ENCODE measurements at places on chromosomes 1 and 21.
A peak's percentile ranks its signal among the peaks of the same experiment; 100 is the strongest.

- DNase-seq: no peak
These were observed 22.0 kb downstream of the SLC37A1 start for GRCh38 chr21:42535602-42536171.

DNA sequence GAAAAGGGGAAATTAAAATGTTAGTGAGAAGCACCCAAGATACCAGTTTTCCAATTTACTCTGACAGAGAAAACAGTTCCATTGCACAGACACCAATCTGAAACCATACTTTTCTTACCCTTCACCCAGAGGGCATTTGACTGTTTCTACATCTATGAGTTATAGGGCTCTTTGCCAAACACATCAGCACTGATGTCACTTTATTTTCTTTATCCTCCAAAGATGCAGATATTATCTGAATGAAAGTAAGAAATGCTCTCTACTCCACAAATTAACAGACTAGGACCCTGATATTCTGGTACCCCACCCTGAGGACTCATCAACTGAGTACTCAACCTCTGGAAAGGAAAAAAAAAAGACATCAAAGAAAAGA, 24.2 kb upstream of the PEX19 start:
- no peak for DNase-seq

DNA sequence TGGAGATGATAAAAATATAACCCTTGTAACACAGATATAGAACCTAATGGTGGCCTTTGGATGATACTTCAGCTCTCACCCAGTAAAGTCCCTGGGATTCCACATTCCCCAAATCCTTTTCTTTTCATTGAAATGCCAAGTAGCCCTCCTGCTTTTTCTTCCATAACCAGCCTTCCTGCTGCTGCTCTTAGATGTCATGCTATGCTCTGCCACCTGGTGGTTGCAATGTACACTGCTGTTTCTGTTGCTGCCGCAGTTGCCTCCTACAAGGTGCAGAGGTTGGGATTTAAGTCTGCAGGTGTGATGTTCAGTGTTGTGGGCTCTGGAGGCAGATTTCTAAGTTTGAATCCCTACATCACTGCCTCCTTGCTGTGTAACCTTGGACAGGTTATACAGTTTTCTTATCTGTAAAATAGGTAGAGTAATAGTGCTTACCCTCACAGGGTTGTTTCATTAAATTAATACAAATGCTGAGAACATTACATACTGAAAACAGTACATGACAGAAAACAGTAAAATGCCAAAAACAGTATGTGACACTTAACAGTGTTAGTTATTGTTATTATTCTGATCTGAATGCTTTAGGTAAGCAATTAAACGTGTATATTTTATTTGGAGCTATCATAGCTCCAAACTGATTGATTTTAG, 64.3 kb downstream of the CAMSAP2 start:
- peak; percentile 94 for DNase-seq

GRCh38 chr1:214833178-214833756, 230.3 kb downstream of the CENPF start:
- no peak for DNase-seq

GRCh38 chr1:53259932-53260331, 21.6 kb upstream of the MAGOH start:
- no peak for DNase-seq

DNA sequence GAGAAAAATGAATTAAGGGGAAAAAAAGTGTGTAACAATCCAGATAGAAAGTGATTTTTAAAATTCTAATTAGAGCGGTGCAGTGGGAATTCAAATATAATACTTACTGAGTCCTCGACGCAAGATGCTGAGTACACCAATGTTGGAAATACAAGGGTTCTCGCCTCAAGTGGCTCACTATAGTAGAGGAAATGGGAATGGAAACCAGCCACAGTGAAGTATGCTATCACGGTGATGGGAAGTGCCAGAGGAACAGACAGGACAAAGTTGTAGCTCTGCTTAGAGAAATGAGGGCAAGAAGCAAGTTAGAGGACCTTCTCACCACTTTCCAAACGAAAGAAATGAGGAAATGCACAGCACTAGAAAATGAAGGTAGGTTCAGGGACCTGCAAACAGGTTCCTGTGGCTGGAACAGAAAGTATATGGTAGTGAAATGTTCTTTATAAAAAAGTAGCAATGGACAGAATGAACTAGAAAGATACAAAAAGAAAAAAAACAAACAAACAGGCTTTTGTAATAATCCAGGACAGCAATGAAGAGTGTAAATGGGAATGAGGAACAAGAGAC, 13.5 kb downstream of the EGLN1 start:
- DNase-seq: no peak

- no peak for DNase-seq
These were observed 221.5 kb upstream of the BRINP3 start for GRCh38 chr1:190699165-190699564.

DNA sequence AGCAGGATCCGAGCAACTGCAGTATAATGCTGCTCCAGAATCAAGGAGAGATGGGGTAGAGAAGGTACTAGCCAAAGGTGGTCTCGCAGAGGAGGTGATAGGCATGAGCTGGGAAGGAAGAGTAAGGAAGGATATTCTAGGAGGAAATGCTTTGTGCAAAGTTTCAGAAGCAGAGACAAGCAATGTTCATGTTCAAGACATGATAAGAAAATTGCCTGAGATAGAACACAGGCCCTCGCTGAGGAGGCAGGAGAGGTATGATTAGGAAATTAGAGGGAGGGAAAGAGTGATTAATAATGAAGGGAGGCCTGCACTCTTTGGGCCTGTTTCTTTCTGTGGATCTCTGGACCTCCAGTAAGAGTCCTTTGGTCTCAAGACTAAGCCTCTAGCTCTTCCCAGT, 12.9 kb upstream of the ETV3 start:
- DNase-seq: no peak

DNA sequence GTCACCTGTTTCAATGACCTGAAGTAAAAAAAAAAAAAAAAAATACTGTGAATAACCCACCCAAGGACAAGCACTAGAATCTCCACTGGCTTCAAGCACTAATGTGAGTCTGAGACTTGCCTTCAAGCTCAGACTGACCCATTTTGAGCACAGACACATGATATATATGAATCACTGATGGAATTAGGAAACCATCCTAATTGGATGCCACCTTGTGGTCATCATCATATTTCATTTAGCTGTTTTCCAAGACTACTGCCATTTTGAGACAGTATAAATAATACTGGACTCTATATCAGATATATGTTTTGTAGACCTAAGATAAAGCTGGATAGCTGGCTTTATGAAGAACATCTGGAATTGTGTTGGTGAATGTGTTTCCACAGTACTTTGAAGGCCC, 1232.0 kb downstream of the KCNT2 start:
- DNase-seq: no peak

- no peak for DNase-seq
These were observed 34.0 kb upstream of the RAP1A start for GRCh38 chr1:111585447-111586086.

- DNase-seq: no peak
These were observed 198.5 kb downstream of the SMYD3 start for GRCh38 chr1:246308533-246309075.

GRCh38 chr1:76048219-76048618, 26.3 kb upstream of the ST6GALNAC3 start:
- DNase-seq: no peak

DNA sequence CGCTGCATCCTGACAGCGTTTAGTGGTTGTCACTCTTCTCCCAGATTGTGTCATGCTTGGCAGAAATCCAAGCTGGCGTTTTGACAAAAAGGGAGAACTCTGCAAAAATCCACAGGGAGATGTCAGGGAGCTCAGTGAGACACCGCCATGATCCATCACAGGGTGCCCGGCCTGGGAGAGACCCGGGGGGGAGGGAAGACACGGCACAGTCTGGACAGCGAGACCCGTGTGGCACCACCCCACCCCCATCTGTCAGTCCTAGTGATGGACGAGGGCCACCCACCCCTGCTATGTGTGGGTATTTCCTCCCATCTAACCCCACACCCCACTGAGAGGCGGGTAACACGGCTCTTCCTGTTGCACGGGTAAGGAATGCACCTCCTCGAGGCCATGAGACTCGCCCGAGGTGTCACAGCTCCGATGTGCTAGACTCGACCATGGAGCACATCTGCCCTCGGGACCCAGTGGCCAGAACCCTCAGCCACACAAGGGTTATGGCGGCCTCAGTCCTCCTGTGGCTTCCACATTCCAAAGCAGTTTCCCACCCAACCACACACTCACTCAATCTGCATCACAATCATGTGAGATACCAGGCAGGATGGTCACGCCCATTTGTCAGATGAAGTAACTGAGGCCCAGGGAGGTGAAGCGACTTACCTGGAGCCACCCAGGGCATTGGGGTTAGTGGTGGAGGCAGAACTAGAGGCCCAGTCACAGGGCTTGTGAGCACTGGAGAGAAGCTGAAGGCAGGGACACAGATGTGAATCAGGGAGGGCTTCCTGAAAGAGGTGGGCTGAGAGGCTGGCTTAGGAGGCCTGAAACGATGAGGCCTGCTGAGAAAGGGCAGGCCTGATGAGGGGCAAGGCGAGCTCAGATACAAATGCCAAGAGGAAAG, 688.5 kb downstream of the MATN1 start:
- DNase-seq: no peak

GRCh38 chr1:151581451-151581850, 30.4 kb upstream of the SNX27 start:
- DNase-seq: no peak

DNA sequence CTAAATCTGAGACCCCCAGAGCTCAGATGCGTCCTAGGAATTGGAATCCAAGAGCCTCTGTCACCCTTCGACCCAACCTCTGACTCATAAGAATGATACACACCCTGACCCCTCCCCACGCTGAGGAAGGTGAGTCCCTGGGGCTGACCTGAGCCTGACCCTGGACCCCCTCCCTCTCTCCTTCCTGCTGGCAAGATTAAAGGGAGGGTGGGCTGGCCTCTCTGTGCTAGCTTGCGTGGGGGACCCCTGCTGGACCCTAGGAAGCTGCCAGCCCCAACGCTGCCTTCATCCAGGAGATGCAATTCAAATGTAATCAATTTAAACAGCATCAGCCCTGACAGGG, 627 bp downstream of the PLEKHA6 start:
- no peak for DNase-seq

GRCh38 chr1:4395158-4395557, 259.3 kb upstream of the AJAP1 start:
- DNase-seq: no peak

GRCh38 chr1:91790392-91790791, 95.6 kb downstream of the TGFBR3 start:
- no peak for DNase-seq

- peak; percentile 34 for DNase-seq
These were observed 18.9 kb upstream of the IPP start for GRCh38 chr1:45769261-45769932.

DNA sequence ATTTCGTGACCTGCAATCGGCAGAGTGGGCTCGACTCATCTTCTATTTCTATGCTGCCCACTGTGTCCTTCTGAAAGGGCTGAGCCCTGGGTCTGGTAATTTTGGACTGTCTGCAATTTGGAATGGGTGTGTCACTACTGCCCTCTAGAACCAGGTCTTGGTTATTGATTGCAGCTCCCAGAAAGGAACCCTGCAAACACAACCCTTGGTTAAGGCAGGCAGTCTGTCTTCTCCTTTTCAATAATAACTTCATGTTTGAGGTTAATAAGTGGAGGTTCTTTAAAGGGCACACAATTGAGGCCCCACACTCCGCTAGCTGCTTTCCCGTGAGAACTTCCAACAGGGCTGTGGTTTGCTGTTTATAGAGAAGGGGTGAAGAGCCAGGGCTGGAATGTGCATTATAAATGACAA, 79.9 kb upstream of the LYST start:
- DNase-seq: no peak

GRCh38 chr1:229056046-229056445, 214.9 kb upstream of the RAB4A start:
- no peak for DNase-seq

DNA sequence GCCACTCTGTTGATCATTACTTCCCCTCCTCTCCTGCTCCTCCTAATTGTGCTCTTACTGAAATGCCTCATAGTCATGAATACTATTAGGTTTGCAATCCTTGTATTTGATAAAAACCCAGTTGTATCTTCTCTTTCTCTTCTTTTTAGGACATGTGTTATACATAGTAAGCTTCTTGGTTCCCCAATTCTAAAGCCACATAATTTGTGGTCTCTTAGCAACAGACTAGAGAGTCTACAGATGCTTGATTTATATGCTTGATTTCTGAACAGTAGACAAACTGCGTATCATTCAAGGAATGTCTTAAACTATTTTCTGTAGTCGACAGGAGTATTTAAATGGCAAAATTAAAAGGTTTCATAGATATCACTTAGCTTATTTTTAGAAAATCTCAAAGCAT, 1598.9 kb downstream of the PLA2G4A start:
- no peak for DNase-seq

DNA sequence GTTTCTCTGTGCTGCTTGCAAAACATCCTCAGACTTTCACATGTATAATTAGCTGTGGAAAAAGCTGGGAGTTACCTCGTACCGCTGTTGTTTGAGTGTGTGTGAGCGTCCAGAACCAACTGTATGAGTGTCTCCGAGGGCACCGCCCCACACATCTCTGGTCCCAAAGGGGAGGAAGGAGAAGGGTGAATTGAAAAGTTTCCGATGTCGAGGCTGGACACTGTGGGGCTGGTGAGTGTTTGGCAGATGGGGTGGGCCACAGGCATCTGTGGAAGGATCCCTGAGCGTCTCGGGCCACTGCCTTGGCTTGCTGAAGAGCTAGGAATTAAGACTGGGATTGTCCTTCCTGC, 1.2 kb downstream of the ATP2B4 start:
- no peak for DNase-seq

- no peak for DNase-seq
These were observed 358.7 kb downstream of the BARHL2 start for GRCh38 chr1:90358448-90358847.

- no peak for DNase-seq
These were observed 33.4 kb downstream of the TRABD2B start for GRCh38 chr1:47963568-47964358.

DNA sequence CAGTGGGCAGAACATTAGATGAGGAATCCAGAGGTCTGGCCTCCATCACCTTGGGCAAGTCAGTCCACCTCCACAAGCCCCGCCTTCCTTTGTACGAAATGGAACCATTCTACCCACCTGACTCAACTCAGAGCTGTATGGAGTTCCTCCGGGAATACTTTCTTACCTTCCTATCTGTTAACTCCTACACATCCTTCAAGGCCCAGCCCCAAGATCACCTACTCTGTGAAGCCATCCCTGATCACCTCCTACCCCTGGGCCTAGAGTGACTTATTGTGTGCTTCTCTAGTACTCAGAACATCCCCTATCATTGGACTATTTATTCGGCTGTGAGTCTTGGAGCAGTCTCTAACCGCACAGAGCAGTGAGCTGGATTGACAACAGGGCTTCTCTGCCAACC, 66.7 kb downstream of the GLIS1 start:
- no peak for DNase-seq

DNA sequence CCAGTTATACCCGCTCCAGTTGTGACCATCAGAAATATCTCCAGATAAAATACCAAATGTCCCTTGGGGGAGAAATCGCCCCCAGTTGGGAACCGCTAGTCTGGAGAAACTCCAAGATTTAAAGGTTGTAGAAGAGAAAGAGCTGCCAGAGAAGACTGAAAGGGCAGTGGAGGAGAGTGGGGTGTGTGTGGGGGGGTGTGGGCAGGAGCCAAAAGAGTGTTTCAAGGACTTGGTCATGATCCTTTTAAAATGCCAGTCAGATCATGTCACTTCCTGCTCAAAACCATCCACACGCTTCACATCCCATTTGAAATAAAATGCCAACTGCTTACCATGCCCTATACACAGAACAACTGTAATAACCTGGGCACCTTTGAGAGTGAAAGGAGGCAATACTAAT, 3.4 kb upstream of the HEYL start:
- DNase-seq: no peak

GRCh38 chr1:214067853-214068703, 80.3 kb downstream of the PROX1 start:
- no peak for DNase-seq

GRCh38 chr1:100458661-100459357, 79.1 kb upstream of the GPR88 start:
- DNase-seq: peak; percentile 33
